ENCODE measurements at places on chromosomes 3 and 15.
A peak's percentile ranks its signal among the peaks of the same experiment; 100 is the strongest.

- no peak for DNase-seq
Observed at GRCh38 chr15:73287019-73287418, 81.7 kb downstream of the HCN4 start.

DNA sequence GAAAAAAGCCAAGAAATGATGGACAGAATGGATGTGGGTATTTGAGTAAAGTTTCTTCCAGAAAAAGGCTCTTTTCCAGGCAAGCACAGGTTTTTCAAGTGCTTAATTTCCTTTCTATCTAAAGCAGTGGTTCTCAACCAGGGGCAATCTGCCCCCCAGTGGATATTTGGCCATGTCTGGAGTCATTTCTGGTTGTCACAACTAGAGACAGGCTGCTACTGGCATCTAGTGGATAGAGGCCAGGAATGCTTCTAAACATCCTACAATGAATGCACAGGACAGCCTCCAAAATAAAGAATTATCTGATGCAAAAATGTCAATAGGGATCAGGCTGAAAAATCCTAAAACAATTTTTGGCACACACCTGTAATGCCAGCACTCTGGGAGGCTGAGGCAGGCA is 23.9 kb downstream of the SEC22C start:
- no peak for DNase-seq

GRCh38 chr3:112200317-112200666 is 67.2 kb upstream of the GCSAM start:
- no peak for DNase-seq

GRCh38 chr3:72255791-72256559 is 471.0 kb upstream of the PROK2 start:
- no peak for DNase-seq

DNA sequence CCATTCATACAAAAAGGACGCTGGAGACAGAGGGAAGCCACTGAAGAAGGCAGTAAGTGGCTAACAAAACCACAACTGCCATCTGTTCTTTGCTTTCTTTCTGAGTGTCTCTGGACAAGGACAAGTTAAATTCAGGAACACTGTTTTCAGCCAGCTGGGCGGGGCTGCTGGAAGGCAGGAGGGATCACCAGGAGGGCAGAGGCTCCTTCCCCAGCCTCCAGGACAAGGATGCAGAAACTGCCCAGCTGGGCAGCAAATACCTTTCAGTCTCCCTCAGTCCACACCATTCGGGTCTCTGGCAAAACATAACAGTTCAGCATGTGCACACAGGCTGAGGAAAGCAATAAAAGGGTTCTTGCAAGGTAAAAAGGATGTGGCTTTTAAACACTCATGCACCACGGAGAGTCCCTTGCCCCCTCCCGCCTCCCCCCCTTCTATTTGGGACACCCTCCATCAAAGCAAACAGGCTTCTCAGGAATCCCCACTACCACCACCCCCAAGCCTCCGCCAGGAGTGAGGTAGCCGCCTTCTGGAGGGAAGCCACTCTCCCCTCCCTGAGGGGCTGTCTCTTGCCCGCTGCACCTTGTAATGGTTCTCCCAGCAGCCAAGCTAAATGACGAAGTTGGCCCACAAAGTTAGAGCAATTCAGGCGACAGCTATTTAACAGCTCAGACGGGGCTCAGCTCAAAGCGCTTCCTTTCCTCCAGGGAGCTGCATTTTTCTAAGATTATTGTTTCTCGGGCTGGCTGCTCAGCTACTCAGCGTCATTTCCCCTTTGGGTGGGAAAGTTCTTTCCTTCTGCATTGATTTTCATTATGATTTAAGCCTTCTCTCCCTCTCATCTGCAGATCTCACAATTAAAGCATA is 3.8 kb downstream of the HEG1 start:
- peak; percentile 86 for DNase-seq

DNA sequence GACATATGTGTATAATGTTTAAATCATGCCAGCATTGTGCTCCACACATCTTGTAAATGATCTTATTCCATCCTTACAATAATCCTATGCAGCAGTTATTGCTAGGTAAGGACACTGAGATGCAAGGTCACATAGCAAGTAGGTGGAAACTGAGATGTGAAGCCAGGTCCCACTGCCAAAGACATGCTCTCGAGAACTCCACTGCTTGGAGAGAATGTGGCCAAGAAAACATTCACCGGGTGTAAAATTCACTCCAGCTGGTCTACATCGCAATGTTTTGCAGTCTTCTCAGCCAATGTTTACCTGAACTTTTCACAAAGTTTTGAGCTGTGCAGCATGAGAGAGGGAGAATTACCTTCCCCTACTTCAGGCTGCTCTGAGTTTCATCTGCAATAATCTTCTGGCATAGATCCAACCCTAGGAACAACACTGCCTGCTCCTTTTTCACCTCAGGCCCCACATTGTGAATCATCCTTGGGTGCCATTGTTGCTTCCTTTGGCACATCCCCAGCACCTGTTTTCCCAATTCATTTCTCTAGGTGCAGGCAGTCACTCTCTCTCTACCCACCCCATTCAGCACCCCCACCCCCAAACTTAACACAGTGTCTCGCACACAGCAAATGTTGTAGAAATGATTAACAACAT is 53.5 kb upstream of the PRTG start:
- DNase-seq: no peak

- no peak for DNase-seq
Observed at GRCh38 chr3:127662001-127662469, 10.7 kb upstream of the ABTB1 start.

GRCh38 chr3:72320955-72321303 is 527.3 kb downstream of the SHQ1 start:
- DNase-seq: no peak

DNA sequence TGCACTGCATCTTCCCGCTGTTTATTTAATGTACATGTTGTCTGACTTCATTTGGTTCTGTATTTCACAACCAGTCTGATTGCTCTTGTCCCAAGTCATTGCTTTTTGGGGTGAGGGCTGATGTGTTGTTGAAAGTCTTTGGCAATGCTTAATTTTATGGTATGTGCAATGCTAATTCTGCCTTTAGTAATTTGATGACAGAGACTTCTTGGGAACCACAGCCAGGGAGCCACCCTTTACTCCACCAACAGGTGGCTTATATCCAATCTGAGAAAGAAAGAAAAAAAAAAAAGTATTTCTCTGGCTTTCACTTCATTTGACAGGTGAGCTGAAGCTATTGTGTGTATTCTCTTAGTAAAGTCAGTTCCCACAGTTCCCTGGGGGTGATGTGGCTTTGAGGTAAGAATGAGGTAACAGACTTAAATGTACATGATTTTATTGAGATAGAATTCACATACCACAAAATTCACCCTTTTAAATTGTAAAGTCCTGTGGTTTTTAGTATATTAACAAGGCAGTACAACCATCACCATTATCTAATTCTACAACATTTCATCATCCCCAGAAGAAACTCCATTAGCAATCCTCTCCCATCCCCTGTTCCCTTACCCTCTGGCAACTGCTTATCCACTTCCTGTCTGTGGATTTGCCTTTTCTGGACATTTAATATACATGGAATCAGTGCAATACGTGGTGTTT is 97.3 kb downstream of the SLCO3A1 start:
- DNase-seq: no peak

- no peak for DNase-seq
Observed at GRCh38 chr3:110749006-110749405, 322.6 kb upstream of the NECTIN3 start.

DNA sequence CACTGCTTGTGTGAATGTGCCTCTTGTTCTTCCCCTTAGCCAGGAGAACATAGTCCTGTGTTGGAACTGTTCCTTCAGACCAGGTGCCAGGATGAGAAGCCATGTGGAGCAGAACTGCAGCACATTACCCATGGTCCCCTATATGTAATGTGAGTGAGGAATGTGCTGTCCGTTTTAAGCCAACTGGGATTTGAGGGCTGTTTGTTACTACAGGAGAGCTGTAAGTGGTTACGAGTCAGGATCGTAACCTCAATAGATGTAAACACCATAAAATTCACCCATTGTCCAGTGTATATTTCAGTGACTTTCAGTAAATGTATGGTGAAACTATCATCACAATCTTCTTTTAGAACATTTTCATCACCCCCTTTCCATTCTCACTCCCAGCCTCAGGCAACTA is 10.1 kb upstream of the SCAP start:
- no peak for DNase-seq

GRCh38 chr3:16101295-16102186 is 72.9 kb upstream of the GALNT15 start:
- peak; percentile 16 for DNase-seq

DNA sequence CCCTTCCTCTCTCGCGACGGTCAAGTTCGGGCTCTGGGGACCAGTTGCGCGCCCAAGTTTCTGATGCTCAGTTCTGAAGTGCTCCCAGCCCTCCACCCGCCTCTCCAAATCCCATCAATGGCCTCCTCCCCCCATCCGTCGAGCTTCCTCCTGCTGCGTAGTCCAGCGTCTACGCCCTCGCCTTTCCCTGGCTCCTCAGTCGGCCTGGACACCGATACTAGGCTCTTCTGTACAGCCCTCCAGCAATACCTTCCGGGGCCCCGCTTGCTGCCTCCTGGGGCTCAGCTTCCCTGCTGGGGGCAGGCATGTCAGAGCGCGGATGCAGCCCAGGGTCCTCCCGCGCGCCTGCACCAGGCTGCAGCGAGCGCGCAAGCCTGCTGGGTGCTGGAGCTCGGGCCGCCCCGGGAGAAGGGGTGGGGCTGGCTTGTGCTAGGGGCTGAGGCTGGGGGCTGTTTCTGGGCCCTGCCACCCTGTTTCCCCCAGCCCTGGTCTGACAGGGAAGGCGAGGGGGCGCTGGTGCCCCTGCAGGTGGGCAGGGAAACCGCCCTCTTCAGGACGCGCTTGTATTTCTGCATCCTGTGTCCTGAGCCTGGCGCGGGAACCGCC is 353.3 kb upstream of the SUCLG2 start:
- no peak for DNase-seq

- DNase-seq: no peak
Observed at GRCh38 chr3:124300416-124300815, 308.5 kb upstream of the ROPN1 start.

DNA sequence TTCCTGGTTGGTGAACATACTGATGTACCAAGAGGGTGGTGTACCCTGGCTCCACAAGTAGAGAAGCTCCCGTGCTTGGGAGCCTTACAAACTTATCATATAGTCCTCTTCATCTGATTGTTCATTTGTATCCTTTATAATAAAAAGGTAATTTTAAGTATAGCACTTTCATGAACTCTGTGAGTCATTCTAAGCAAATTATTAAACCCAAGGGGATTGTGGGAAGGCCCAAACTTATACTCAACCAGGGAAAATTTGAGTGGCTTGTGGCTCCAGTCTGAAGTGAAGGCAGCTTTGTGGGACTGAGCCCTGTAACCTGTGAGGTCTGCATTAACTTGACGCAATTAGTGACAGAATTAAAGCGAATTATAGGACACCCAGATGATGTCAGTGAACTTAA is 29.0 kb downstream of the TTBK2 start:
- no peak for DNase-seq

- DNase-seq: no peak
Observed at GRCh38 chr15:69377216-69377970, 36.8 kb upstream of the KIF23 start.

GRCh38 chr3:107816107-107816506 is 274.7 kb downstream of the CD47 start:
- DNase-seq: no peak

DNA sequence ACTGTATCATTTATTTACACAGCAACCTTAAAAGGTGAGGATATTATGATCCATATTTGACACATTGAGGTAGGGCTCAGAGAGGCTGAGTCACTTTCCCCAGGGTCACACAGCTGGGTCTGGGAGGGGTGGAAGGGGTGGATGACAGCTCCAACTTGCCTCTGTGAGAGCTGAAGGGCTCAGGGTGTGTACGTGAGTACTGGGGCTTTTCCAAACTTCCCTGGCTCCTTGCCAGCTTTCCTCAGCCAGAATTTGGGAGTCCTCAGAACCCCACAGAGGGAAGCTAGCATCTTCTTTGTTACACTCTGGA is 58.3 kb upstream of the SLC6A11 start:
- no peak for DNase-seq

GRCh38 chr15:41778521-41778920 is 4.2 kb downstream of the MAPKBP1 start:
- DNase-seq: no peak

DNA sequence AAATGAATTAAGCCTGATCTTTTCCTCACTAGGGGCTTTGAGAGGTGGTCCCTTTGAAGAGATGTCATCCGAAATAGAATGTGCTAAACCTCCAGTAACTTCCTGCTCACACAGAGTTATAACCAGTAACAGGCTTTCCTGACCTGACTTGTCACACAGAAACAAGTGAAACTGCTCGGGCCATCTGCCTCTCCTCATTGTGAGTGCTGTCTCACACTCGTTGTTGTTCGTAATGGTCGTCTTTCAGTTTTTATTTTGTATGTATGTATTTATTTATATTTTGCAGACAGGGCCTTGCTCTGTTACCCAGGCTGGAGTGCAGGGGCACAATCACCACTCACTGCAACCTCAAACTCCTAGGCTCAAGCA is 24.0 kb downstream of the ACSBG1 start:
- no peak for DNase-seq

- peak; percentile 84 for DNase-seq
Observed at GRCh38 chr3:186746008-186746407, 28.8 kb downstream of the KNG1 start.

DNA sequence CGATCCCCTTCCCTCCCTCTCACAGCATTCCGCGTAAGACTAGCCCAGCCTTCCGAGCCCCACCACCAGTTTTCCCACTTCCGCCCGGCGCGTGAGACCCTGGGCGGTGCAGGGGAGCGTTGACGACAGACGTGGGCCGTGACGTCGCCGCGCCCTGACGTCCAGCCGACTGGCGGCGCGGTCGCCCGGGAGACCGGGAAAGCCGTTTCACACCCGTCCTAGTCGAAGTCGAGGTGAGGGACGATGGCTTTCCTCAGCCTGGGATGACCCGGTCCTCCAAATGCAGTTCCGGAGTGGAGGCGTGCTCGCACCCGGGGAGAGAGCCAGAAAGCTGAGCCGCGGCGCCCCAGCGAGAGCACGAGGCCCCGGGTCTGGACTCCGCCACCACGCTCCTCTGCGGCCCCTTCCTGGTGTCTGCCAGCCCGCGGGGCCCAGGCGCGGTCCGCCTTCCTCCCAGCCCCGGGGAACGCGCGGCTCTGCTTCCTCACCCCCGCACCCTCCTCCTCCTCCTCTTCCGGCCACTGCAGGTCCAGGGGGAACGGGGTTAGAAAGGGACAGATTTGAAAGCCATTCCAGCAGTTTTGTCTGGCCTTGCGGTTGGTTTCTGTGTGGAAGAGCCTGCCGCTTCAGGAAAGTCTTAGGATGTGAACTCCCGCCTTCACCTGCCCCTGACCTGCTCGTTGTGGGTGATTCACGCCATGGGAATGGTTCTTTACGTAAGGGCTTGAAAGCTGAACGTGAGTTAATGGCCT is at the start of gene LEKR1:
LEKR1 (plus strand) TSS at position 210 of the 752 bp plus-strand sequence. CDS start 2,977 bp downstream, outside the sequence.
- peak; percentile 77 for DNase-seq

GRCh38 chr3:64072126-64072525 is 48.8 kb upstream of the PSMD6 start:
- no peak for DNase-seq

GRCh38 chr3:128077665-128078064 is 25.4 kb downstream of the SEC61A1 start:
- DNase-seq: no peak

GRCh38 chr3:186630950-186631641 is 9.1 kb upstream of the FETUB start:
- no peak for DNase-seq

Data from HFFc6 (cell line).